NCI-H1417 treated with DMSO at 0.1 percent for 48 hours (cell line): ENCODE measurements at places on chromosomes 13 and 19.

- DNase-seq, result no peak
Measured at GRCh38 chr19:1860042-1860775, 3.2 kb downstream of the KLF16 start.

DNA sequence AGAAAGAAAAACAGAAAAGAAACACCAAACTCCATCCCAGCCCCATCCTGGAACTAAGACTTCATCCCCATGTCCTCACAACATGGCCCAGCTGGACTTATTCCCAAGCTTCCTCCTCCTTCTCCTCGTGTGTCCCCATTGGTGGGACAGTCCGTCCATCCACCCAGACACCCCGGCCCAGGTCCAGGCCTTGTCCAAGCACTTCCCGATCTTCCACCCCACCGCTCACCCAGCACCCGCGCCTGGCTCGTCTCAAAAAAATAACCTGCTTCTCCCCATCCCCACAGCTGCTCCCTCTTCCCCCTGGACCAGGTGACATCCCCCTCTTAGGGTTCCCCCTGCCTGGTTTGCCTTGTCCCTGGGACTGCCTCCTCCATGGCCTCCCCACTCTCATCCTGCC is 1.4 kb upstream of the FCER2 start:
- DNase-seq, result no peak

GRCh38 chr13:44601586-44601985 is 25.5 kb upstream of the TSC22D1 start:
- DNase-seq, result no peak

GRCh38 chr19:19627621-19628500 is at the start of gene LPAR2:
LPAR2 (minus strand) TSS chr19:19628220; CDS start chr19:19627275, 945 bp downstream.
- no peak for DNase-seq

GRCh38 chr13:33873251-33873908 is 55.4 kb downstream of the RFC3 start:
- no peak for DNase-seq

DNA sequence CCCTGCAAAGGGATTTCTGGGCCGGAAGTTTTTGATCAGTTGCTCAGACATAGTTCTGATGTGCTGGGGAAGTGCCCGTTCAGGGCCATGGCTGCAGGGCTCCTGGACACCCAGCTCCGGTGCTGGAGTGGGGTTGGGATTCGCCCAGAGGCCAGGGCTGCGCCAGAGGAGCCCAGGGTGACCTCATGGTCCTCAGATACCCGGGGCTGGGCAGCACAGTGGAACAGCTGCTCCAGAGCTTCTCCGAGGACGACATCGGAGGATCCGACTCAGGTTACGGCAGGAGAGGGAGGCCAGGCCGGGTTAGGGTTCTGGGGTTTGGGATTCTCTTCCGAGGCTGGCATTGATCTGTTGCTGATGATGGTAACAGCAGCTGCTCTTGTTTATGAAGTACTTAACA is 20.9 kb downstream of the CARM1 start:
- DNase-seq, result no peak

DNA sequence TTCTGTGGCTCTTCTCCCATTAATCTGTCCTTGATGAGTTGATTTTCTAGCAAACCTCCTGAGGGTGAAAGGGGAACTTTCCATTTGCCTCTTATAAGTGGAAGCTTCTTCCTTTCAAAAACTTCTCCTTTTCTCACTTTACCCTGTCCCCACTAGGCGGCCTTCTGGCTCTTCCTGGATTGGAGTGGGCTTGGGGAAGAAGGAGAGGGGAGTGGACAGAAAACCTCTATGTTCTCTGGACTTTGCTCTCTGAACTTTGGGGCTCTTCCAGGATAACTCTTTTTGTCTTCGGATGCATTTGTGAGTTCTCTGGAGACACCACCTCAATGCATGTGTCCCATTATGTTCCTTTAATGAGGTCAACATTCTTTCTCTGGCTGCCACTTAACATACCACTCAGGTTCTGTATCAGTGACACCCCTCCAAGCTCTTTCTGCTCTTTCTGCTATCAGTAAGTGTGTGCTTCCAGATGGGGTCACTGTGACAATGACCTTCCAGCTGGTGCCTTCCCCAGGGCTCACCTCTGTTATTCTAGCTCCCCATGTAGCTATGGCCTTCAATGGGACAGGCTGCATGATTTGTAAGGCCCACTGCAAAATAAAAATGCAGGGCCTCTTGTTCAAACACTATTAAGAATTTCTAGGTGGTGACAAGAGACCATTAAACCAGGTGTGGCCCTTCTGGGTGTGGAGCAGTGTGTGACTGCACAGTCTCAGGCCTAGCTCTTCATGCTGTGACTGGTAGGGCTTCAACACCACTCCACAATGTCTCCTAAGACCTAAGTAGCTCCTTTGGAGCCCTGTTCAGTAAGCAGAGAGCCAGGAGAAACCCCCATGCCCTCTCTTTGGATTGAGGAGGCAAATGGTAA is 389.2 kb downstream of the EFNB2 start:
- no peak for DNase-seq

- DNase-seq, result no peak
Measured at GRCh38 chr19:16509141-16510061, 13.2 kb downstream of the C19orf44 start.

- no peak for DNase-seq
Measured at GRCh38 chr13:90461398-90461797, 886.1 kb upstream of the MIR17HG start.

GRCh38 chr13:51761643-51762350 is 42.2 kb downstream of the DHRS12 start:
- DNase-seq, result no peak

DNA sequence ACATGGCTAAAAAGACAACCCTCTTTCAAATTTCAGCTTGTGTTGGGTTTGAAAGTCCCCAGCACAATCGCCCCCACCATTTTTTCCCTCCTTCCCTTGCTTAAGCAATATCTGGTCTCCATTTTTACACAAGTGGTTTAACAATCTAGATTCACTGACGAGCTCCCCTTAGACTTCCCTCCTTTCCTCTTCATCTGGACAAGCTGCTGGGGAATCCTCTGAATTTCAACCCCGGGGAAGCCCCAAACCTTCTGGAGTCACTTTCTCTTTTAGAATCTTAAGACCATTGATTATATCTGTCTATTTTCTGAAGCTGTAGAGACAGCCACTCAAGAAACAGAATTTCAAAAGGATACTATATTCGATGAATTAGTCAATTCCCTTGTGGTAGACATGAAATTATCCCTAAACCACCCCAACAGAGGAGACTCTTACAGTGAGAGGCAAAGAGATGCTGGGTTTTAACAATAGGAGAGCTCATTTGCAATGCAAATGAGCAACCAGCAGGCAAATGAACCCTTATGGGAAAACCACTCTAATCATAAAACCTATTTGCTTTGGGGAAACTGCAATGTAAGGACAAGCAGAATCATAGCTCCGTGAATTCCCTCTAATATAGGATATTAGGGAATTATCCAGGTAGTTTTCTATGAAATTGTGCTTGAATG is 78.9 kb downstream of the TEX26 start:
- DNase-seq, result no peak

GRCh38 chr13:36553491-36553890 is 120.3 kb upstream of the SERTM1 start:
- DNase-seq, result no peak

GRCh38 chr13:64758521-64759244 is 2471.5 kb downstream of the PCDH9 start:
- no peak for DNase-seq

DNA sequence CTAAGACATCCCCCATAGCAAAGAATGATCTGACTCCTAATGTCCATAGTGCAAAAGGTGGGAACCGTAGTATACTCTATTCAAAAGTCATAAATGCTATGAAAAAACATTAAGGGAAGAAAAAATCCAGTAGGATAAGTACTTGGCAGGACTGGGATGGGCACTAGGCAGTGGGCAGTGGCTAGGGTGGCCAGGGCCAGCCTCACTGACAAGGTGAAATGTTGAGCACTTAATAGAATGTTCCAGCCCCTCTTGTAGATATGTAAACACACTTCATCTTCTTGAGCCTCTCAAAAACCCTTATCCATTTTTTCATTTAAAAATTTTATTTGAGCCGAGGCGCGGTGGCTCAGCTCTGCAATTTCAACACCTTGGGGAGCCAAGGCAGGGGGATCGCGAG is 1.5 kb upstream of the CLEC4G start:
- DNase-seq, result no peak

GRCh38 chr19:46309056-46309455 is 12.2 kb downstream of the HIF3A start:
- no peak for DNase-seq

DNA sequence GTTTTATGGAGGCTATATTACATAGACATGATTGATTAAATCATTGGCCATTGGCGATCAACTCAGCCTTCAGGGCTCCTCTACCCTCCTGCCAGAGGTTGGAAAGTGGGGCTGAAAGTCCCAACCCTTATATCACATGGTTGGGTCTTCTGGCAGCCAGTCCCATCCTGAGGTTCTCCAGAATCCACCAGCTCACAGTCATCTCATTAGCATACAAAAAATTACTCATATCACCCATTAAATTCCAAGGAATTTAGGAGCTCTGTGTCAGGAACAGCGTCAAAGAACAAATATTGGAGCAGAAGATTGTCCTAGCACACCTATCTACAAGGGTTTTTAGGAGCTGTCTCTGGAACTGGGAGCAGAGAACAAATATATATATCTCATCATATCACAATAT is 39.4 kb upstream of the FARP1 start:
- no peak for DNase-seq

- no peak for DNase-seq
Measured at GRCh38 chr19:44851427-44851826, 5.3 kb downstream of the NECTIN2 start.

GRCh38 chr13:107376341-107377125 is 808.6 kb upstream of the ARGLU1 start:
- no peak for DNase-seq

DNA sequence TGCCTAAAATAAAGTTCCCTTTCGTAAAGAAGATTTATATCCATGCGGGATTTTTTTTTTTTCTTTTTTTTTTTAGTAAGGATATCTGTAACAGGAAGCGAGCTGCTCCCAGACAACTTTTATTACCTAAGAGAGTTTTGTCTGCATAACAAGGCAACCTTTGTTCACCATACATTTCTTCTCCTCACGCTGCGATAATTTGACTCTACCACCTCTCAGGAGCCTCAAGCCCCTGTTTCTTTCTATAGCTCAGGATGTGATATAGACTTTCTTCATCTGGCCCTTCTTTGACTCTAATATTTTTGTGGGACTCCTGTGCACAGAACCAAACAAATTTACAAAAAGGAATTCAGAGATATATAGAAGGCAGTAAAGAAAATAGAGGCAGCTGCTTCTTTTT is 1053.7 kb upstream of the SPRY2 start:
- DNase-seq, result no peak

DNA sequence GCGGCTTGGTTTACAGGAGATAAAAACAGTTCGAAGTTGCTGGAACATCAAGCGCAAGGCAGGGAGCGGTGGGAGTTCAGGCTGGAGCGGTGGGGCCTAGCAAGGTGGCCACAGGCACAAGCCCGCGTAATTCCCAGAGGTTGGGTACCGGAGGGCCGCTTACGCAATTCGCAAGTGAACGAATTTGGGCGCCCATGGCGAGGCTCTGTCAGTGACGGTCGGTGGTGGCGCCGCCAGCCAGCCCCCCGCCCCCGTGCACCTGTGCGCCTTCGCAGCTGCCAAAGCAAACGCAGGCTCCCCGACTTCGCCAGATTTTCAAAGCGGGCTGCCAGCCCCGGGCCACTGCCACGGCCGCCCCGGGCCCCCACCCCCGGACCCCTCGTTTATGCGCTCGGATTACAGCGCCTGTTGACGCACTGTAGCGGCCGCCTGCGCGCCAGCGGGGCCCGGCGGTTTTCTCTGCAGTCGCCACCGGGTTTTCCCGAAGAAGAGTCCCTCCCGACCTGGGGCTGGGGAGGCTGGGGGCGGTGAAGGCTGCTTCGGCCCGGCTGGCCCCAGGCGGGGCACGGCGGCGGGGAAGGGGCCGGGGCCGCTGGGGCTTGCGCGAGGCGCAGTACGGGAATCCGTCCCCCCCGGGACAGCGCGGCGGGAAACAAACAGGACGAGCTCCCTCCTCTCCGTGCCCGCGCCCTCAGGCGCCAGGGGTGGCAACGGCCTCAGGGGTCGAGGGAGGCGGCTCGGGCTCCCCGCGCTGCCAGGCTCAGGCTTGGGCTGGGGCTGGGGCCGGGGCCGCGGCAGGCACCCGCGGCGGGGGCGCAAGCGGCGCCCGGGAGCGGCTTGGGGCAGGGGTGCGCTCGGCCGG is 709 bp downstream of the N4BP2L1 start:
- no peak for DNase-seq
